ENCODE measurements at places on chromosomes 3 and 15.

DNA sequence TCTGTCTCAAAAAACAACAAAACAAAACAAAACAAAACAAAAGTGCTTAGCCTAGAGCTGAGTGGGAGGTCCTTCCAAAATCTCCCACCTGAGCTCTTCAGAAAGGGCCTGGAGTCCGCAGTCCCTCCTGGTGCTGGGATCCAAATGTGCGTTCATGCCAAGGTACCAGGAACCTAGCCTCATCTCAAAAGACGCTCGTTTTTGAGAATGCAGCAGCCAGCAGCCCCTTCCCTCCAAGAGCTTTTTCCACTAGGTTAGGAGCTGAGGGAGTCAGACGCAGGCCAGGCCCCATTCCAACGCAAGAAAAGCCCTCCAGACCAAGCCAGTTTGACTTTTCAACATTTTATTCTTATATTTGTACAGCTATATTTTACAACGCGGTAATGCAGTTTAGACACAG lies 18.7 kb upstream of the RTP2 start:
- no peak for DNase-seq

DNA sequence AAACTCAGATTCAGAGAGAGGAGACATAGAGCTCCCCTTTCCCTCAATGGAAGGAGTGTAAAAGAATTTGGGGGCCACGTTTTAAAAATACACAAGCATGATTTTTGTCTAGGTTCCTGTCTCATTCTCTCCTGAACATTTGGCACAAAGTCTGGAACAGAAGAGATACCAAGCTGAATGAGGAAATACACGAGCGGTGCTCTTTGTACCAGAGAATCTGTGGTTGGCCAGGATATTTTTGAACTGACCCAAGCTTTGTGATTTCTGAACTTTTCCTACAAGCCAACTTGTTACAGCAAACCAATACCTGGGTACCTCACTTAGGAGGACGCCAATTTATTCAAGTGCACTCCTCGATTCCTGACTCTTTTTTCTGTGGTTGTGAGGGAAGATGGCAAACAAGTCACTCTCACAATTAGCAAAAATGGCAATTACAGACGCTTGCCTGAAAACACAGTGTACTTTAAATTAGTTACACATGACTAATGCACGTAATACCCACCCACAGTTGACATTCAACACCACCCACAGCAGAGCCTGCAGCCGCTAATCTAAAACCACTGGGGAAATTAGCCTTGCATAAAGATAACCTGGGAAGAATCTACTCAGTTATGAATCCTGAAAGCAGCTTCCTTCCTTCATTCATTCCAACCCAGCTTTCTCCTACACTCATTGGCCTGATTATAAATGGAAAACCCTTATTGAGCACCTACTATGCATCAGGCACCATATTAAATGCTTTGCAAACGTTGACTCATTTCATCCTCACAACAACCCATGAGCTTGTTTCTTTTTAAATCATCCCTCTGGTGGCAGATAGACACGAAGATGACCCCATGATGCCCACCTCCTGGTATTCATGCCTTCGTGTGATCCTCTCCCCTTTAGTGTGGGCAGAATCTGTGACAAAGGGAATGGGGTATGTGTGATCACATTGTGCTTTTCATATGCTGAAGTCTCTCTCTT lies 293.5 kb downstream of the KBTBD8 start:
- no peak for DNase-seq

- no peak for DNase-seq
Observed at GRCh38 chr15:45884289-45884688, 249.5 kb downstream of the SQOR start.

DNA sequence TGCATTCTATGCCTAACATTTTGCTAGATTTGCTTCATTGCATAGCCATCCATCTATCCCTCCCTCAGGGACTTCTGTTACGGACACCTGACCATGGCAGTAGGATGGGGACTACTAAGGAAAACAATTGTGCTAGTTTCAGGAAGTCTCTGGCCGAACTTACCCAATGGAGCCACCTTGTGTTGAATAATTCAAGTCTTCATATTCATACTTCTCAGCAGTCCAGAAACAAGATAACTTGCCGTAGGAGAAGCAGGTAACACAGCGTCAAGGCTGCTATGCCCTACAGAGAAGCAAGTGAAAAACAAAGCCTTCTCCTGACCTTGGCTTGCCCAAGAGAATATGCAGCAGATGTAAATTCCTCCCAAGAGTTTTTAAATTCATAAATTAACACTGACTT lies 685.3 kb downstream of the GRM7 start:
- no peak for DNase-seq

DNA sequence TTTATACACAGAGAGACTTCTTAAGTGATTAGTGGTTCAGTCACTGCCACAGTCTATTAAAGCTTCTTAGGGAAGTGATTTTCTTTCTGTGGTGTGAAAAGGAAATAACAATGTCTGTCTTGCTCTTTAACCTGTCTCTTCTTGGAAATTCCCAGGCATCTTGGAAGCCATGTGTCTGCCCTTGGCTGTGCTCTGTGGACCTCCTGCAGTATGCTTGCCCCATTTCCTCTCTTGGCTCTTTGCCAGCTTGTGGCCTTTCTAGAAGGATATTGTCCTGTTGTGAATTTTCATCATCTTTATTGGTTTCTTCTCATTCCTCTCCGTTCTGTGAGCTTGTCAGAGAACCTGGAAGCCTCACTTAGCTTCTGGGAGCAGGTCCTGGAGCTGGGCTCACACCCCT lies 338.4 kb upstream of the C2CD4B start:
- DNase-seq = no peak

DNA sequence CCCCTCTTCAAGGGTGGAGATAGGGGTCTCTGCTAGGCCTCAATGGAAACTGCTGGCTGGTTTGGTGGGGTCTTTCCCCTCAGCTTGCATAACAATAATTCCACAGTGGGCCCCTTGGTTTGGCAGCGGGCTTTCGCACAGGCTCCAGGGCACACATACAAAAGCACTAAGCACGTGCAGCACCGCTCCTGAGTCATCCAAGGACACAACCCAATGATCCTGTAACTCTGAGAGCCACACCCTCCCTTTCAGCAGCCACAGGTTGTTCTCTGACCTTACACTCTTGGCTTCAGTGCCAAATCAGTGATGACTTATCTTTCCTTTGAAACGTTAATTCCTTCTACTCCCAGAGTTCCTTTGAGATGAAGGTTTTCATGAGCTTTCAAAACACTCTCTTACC lies 41.7 kb downstream of the DAPK2 start:
- no peak for DNase-seq

DNA sequence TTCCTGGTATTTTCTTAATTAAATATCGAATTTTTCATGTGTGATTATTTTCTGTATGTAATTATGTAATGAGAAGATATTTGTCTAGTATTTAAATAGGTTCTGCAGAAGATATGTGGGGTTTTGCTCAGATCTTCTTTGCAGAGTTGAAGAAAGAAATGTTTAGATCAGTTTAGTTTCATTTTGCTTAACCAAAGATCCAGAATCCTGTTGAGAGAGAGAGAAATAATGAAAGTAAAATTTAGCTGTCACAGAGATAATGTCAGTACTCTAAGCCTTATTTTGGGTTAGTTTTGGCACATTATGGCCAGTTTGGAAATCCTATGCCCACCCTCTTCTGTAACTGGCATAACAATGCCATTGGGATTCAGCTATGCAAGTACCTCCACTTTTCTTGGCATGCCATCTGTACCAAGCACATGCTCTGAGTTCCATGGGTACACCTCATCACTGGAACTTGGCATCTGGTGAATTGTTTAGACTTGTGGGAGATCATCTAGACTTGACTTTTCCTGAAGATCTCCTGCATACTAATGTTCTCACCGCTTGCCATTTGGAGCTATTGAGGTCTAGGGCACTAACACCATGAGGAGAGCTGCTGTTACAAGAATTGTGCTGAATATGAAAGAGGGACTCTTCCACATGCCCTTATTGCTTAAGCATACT lies 30.9 kb downstream of the PLSCR1 start:
- no peak for DNase-seq

DNA sequence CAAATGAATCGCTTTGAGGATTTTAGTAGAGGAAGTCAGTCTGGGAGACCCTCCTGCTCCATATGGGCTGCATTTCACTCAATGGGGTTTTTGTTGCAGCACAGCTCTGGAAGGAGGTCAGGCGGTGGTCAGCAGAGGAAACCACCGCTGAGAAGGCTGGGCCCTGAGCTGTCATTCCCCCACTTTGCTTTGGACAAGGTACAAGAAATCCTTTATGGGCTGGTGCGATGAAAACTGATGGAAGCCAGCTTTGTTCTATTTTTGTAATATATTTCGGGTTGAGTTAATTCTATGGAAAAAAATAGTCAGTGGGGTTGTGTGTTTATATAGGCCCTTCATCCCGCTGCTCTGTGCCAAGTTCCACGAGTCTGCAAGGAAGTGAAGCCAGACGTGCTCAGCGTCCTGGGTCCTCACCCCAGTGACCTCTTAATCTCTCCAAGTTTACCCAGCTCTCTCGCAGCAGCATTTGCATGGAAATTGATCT lies 157.1 kb upstream of the TMC3 start:
- DNase-seq = no peak

Measured in stimulated activated CD4-positive, alpha-beta T cell treated with anti-CD3 and anti-CD28 coated beads, Interleukin-15, amount 100 ng/mL, for 1 hour (primary cell).